ENCODE measurements at places on chromosomes 1 and 21.

DNA sequence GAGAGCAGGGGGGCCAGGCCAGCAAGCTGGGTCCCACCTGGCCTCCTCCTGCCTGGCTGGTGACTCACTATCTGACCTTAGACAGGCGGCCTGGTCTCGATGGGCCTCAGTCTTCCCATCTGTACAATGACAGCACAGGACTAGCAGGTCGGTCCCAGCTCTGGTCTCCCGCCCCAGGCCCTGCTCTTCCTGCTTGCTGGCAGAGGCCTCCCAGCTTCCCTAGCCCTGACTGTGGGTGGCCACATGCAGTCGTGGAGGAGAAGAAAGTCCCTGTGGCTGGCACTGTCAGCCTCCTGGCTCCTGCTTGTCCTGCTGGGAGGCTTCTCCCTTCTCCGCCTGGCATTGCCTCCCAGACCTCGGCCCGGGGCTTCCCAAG is 817 bp downstream of the EXTL1 start:
- DNase-seq, result no peak

- DNase-seq, result peak; percentile 95
Observed at GRCh38 chr21:44006017-44006619, 6.0 kb upstream of the TRAPPC10 start.

GRCh38 chr21:34603002-34603709 is 11.8 kb downstream of the RCAN1 start:
- DNase-seq, result peak; percentile 77

DNA sequence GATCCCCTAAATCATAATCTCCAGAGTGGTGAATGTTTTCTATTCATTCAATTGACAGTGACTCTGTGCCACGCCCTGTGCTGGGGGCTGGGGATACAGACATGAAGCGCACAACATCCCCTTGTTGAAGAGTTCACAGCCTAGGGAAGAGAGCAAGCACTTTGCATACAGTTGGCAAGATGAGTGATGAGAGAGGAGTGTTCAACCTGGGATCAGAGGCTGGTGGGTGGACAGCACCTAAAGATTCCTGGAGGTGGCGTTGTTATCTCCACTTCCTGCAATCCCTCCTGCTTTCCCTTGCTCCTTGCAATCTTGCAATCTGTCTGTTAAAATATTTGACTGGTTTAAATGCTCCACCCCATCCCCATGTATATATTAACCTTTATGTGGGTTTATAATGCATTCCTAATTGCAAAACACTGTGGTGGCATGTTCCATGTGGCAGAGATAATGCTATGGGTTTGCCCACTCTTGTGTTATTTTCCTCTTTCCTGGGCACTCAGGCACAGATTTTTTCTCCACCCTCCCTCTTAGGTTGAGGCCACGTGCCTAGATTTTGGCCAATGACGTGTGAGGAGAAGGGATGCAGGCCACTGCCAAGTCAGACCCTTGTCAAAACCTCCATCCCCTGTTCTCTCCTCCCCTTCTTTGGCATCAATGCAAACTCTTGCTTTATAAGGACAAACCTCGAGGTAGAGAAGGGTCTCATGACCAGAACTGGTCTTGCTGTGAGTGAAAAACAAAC is 36.2 kb upstream of the GADD45A start:
- no peak for DNase-seq

DNA sequence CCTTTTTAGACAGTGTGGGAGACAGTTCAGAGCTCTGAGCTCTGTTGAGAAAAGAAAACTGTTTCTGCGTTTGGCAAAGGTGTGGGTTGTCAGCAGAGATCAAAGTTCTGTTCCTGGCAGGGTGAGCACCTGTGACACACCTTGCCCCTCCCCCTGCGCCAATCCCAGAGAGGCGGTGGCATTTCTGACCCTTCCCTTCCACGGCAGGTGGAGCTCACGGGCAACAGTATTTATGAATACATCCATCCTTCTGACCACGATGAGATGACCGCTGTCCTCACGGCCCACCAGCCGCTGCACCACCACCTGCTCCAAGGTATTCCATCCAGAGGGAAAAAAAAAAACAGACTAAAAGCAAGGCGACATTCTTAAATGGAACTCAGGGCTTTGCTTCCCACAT is 20.7 kb downstream of the SIM2 start:
- DNase-seq, result no peak

DNA sequence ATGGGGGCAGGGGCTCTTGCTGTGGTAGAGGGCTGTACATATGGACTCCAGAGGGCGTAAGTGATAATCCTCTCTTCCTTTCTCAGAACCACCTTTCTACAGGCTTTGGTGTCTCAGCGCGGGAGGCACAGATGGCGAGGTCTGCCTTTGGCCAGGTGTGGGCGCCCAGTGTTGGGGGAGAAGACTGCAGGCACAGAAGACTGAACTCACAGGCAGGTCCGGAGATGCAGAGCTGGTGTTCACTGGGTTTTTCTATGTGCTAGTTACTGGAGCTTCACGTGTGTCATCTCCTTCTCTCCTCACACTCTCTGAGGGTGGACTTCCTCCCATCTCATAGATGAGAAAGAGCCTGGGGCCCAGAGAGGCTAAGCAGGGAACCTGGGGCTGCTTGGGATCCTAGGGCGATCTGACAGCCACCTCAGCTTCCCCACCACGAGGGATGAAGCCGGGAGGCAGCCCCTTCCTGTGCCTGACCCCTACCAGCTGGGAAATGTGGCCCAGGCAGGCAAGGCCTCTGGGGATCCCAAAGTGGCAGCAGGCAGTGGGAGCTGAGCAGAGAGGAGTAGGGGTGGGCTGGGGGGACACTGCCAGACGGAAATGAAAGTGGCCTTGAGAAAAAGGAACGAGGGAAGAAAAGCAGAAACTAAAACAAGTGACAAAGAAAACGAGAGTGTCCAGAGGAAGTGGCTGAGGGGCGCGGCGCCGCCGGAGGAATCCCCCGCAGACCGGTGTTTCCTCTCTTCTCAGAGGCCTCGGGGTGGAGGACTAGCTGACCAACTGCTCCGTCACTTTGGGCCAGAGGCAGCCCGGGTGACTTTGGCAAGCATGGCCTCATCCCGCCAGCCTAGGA is 191.6 kb downstream of the HIVEP3 start:
- DNase-seq, result no peak

GRCh38 chr21:34726627-34727337 is 58.0 kb downstream of the CLIC6 start:
- DNase-seq, result peak; percentile 52

GRCh38 chr21:45036630-45037029 is 37.8 kb upstream of the ADARB1 start:
- no peak for DNase-seq

DNA sequence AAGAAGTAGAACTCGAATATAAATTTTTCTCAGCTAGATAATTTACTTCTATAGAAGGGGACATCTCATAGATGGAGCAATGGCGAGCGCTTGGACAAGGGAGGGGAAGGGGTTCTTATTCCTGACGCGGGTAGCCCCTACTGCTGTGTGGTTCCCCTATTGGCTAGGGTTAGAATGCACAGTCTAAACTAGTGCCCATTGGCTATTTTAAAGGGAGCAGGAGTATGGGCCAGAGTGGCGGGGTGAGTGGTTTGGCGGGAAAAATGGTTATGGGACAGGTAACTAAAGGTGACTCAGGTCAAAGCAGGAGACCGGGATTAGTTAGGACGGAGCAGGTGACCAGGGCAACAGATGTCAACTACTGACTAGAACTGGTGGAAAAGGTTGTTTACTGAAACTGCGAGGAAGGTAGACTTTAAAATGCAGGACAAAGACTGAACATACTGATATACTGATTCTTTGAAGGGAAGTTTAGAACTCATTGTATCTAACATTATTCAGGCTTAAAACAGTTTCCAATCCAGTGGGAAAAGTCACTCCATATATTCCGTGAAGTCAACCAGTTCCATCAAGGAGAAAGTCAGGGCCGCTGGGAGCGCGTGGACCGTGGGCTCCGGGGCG is 940 bp upstream of the ATAD3A start:
- peak; percentile 9 for DNase-seq

- no peak for DNase-seq
Observed at GRCh38 chr1:70847013-70847412, 200.6 kb downstream of the PTGER3 start.

DNA sequence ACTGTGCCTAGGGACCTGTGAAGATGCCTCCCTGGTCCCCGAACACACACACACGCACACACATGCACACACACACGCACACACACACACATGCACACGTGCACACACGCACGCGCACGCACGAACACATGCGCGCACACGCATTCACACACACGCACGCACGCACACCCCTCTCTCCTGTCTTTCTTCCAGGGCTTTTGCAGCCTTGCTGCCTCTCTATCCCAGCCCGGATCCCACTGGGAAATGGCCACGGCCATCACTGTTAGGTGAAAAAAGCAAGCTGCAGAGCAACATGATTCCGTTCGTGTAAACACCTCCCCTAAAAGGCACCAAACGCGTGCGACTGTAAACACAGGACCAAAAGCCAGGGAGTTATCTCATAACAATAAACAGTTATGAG is 39.7 kb downstream of the NKAIN1 start:
- DNase-seq, result no peak

DNA sequence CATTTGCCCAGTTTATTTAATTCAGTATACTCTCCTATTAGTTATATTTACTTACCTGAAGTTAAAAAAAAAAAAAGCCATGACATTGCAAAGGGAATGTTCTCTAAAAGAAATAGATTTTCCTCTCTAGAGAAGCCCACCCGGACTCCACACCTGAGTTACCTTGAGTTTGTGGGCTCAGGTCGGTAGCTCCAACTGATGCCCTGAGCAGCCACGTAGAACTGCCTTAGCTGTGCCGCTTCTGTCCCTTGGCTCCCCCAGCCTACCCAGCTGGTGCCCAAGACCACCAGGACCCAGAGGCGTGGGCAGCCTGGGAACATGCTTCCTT is 250 bp downstream of the F5 start:
- DNase-seq, result no peak

DNA sequence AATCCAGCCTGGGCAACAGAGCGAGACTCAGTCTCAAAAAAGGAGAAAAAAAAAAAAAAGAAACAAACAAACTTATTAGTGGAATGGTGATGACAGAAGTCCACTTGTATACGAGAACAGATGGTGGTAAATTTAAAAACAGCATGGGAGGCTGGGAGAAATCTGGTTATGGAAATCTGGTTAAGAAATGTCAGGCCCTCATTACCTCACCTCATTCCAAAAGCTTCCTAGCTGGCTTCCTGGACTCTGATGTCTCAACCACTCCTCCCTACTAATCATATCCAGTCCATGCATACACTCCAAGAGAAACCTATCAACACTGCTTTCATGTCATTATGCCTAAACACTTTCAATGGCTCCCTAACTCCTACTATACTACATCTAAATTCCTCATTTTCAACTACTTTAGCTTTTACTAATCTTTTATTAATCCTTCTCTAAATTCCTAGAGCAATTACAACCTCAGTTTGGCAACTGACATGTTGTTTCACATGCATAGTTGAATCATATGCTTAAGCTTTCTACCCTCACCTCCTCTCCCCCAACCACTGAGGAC is 52.9 kb downstream of the FOXJ3 start:
- peak; percentile 82 for DNase-seq

- DNase-seq, result peak; percentile 17
Observed at GRCh38 chr1:186474208-186474607, 13.3 kb upstream of the PDC start.

- DNase-seq, result no peak
Observed at GRCh38 chr21:46674430-46675007, 39.0 kb downstream of the PRMT2 start.

DNA sequence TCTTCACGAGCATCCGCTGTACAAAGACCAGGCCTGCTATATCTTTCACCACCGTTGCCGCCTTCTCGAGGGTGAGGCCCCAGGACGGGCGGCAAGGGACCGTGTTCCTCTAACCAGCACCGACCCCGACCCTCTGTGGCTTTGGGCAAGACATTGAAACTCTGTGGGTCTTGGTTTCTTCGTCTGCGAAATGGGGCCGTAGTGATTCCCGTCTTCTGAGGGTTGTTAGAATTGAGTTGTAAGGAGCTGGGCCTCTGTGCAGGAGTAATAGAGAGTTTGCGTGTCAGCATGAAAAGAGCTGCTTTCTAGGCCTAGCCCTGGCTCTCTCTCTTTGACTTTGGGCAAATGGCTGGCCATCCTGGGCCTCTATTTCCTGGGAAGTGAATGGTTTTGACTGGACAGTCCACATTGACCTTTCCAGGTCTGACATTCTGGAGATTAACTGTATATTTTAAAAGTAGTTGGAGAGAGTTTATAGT is 591 bp downstream of the MRPL37 start:
- peak; percentile 12 for DNase-seq

GRCh38 chr1:18160290-18160942 is 52.8 kb downstream of the IGSF21 start:
- no peak for DNase-seq

GRCh38 chr1:71196685-71197084 is 115.8 kb upstream of the ZRANB2 start:
- peak; percentile 19 for DNase-seq

DNA sequence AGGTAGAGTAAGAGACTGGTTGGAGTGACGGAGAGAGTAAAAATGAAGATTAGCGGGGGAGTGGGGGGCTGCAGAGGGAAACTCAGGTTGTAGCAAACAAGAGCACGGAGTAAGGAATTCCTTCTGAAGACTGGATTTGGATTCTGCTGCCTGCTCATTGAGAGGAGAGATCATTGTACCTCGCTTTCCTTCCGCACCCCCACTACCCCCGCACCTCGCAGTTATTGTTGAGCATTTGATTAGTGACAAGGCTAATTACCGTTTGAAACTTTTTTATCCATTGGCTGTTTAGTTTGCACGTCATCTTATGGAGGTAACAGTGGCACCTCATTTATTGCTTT is 463 bp downstream of the PRPF3 start:
- no peak for DNase-seq

DNA sequence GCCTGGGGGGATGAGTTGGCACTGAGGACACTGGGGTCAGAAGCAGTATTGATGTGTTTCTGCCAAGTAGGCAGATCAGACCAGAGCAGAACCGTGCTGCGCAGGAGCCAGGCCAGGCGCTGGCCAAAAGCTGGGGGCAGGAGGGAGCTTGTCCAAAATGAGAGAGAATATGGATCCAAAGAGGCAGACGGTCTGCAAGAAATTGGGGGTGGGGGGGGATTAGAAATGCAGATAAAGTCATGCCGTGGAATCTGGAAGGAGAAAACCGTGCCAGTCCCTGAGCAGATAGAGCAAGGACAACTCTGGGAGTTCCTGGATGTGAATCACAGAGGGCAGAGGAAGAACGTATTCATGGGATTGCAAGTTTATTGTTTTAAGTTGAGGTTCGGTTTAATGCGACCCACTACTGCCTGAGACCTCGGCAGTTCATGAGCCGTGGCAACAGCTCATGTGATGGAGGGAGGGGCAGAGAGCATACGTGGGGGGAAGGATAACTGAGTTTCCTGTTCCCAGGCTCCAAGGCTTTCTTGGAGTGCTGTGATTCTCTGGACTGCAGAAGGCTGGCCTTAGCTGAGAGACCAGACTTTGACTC is 224.0 kb downstream of the FGGY start:
- DNase-seq, result peak; percentile 89

- no peak for DNase-seq
Observed at GRCh38 chr1:57340334-57341070, 83.4 kb downstream of the DAB1 start.

- DNase-seq, result no peak
Observed at GRCh38 chr1:238499021-238499420, 608.3 kb upstream of the ZP4 start.

- DNase-seq, result peak; percentile 74
Observed at GRCh38 chr21:45078877-45079281, 4.5 kb downstream of the ADARB1 start.

- no peak for DNase-seq
Observed at GRCh38 chr1:220391491-220391890, 119.2 kb upstream of the RAB3GAP2 start.

GRCh38 chr1:7931446-7931812 is 9.2 kb downstream of the TNFRSF9 start:
- DNase-seq, result no peak

GRCh38 chr1:84712276-84712874 is 22.1 kb upstream of the SSX2IP start:
- DNase-seq, result peak; percentile 16

- no peak for DNase-seq
Observed at GRCh38 chr1:201176940-201177339, 13.7 kb upstream of the IGFN1 start.
